ENCODE measurements at places on chromosomes 6 and 20.

GRCh38 chr6:40983752-40984151 lies 55.3 kb downstream of the UNC5CL start:
- DNase-seq = no peak

GRCh38 chr6:33621711-33622388 lies 728 bp downstream of the ITPR3 start:
- no peak for DNase-seq

DNA sequence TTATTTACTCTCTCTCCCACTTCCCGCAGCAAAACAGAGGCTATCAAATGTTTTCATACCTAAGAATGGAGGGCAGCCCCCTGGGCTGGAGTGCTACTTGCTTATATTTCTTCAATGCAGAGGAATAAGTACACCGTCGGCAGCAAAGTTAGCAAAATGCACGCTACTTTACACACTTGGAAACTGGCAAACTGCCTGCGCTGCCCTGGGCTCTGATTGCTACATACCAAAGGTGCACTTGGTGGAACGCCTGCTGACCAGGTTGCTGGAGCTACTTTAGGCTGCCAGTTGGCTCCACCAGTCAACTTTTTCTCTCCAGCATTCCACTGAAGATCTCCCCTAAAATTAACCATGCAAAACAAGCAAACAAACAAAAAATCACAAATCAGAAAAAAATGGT lies 62.4 kb downstream of the PRSS35 start:
- DNase-seq = no peak

DNA sequence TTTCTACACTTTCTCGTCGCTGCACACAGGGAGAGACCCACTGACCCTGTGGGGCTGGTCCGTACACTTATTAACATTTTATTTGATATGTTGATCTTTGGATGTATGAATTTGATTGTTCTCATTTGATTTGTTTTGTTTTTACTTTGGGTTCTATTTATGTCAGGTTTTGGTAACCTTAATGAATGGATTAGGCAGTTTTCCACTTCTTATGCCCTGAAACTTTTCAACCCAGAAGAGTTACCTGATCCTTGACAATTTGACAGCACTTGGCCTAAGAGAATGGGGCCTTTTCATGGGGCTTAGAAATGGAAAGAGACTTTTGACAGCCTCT lies 23.6 kb downstream of the GPX6 start:
- no peak for DNase-seq

DNA sequence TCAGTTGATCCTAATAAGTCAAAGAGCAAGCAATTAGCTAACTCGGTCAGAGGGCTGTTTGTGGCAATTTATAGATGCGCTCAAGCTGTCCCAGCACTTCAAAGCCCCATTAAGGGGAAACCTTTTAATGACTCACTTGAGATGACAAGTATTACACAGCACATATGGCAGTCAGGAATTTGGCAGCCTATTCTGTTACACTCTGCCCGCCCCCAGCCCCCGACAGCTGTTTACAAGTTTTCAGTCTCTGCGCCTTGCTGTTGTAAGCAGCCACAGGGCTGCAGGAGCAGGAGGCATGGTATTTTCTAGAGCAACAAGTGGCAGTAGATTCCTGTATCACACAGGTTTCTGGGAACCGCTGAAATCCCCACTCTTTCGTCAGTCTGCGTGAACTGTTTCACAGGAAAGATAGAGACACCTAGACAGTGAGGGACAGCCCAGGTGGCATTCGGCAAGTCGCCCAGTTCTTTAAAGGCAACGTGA lies 263.0 kb downstream of the FOXC1 start:
- DNase-seq = peak; percentile 48

GRCh38 chr6:35790683-35791082 lies 6.4 kb downstream of the CLPS start:
- DNase-seq = no peak
